ENCODE measurements at places on chromosomes 13 and 19. TPM values are rescaled to one million over a fixed set of nuclear protein-coding genes. Genes with fewer than 3 reads are reported as not detected.

DNA sequence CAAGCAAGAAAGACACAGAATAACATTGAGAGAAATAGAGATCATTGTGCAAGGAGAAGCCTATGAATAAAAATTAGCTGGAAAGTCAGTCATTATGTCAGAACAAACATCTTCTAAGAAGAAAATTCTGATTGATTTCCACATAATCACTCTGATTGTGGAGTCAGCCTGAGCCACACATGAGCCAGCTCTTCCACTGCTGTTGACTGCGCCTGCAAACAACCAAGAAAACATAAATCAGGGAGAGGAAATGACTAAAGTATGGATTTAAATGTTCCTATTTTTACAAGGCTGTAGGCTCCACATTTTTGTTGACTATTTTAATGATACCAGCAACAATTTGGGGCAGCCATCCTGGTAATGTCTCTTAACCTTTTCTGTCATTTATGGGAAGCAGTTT lies 962.3 kb downstream of the EFNB2 start:
- no peak for DNase-seq
- H3K27me3 ChIP-seq, result no peaks in the 10 kb centered on the region

DNA sequence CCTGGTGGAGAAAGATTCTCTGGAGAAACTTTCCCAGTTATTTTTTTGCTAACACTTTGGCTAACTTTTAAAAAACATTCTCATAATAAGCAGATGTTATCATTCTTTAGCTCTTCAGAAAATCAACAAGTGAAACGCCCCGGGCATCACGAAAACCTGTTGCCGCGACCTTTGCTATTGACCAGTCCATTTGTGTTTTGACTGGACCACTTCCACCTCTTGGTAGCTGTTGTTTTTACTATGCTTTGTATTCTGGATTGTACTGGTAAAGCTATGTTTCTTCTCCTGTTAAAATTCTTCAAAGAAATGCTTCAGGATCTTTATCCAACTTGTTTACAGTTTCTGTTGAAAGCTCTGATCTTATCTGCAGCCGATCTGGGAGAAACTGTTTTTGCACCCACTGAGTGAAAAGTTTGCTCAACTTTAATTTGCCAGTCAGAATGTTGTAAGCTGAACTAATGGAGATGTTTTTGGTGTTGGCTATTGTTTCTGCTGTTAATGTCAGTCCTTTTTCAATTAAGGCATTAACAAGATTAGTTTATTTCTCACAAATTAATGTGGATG lies 23.3 kb downstream of the UFM1 start:
- H3K27ac ChIP-seq, result no peak overlapping the region
- no peak for DNase-seq
- H3K36me3 ChIP-seq, result no peaks in the 10 kb centered on the region

- DNase-seq, result no peak
- H3K27me3 ChIP-seq, result peaks cover 4% of the 10 kb centered on the region
These were observed 7.5 kb upstream of the C5AR2 start for GRCh38 chr19:47324502-47324901.

- DNase-seq, result no peak
- H3K4me1 ChIP-seq, result no peaks in the 10 kb centered on the region
- no peak overlapping the region for H3K4me3 ChIP-seq
- no peak overlapping the region for H3K27ac ChIP-seq
- H3K27me3 ChIP-seq, result no peaks in the 10 kb centered on the region
- no peaks in the 10 kb centered on the region for H3K36me3 ChIP-seq
These were observed 24.3 kb downstream of the KCTD12 start for GRCh38 chr13:76861859-76862258.

DNA sequence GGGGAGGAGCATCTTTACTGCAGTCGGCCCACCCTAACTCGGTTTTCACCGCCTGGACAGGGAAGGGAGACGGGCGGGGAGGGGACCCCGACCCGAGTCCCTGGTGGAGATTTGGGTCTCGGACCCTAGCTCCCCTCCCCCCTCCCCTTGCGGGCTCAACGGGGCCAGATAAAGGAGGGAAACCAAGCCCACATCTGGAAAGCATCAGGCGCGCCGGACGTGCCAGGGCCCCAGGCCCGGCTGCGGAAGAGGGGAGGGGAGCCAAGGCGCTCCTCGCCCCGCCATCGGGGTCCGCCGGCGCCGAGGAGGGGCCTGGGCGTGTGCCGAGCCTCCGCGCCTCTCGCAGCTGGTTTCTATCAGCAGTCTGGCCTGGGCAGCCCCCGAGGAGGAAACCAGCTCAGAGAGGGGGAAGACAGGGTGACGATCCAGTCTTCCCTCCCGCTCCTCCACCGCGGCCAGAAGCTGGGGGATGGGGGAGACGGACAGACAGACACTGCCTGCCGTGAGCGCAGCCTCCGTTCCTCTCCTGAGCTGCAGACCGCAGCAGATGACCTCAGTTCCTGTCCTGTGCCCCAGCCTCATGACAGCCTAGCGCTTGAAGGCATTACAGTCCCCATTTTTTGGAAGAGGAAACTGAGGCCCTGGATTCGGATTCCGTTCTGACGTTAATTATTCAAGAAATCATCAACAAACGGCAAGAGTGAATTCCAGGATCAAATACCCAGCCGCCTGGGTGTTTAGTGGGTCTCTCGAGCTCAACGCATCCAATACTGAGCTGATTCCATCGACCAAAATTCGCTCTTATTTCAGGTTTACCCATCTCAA lies 3.6 kb upstream of the GNG8 start:
- peak overlapping the region; percentile 39 for H3K4me3 ChIP-seq
- peaks cover 23% of the 10 kb centered on the region for H3K4me1 ChIP-seq
- H3K27ac ChIP-seq, result peak overlapping the region; percentile 90
- H3K27me3 ChIP-seq, result peaks cover 58% of the 10 kb centered on the region
- DNase-seq, result peak; percentile 70

LRRC8E gene
- polyA plus RNA-seq, result 0.31 TPM
